ENCODE measurements at places on chromosomes 12 and 14. TPM values are rescaled to one million over a fixed set of nuclear protein-coding genes. Genes with fewer than 3 reads are reported as not detected.

- no peak for DNase-seq
These were observed 43.6 kb upstream of the TRIM9 start for GRCh38 chr14:51138404-51139103.

DNA sequence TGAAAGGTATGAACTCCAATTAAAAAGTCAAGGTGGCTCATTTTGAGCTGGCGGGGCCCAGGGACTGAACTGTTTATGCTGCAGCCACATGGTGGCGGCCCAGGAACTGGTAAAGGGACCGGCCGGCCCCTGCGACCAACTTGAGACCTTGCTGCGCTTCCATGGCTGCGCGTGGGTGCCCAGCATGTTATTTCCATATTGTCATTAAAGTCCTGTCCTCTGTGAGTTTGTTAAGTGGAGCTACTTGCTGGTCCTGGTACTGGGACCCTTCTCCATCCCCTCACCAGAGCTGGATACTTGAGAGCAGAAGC is 62.3 kb downstream of the BEGAIN start:
- peak; percentile 8 for DNase-seq

DNA sequence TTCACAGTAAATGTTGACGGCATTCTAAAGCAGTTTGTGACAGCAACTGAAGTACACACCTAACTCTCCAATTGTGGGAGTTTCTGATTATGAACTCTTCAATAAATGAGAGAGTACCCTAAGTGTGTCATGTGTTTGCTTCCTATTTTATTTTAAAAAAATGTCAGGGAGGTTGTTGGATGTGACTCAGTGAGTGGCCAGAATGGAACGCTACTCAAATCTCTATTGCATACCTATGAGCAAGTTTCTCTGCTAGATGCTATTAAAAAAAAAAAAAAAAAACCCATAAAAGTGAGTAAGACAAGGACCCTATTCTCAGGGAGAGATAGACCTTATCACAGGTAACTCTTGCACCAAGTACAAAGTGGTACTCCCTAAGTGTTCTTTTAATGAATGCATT is 256.6 kb downstream of the BTG1 start:
- no peak for DNase-seq

GRCh38 chr12:32047357-32048212 is 59.1 kb upstream of the BICD1 start:
- DNase-seq, result no peak

DNA sequence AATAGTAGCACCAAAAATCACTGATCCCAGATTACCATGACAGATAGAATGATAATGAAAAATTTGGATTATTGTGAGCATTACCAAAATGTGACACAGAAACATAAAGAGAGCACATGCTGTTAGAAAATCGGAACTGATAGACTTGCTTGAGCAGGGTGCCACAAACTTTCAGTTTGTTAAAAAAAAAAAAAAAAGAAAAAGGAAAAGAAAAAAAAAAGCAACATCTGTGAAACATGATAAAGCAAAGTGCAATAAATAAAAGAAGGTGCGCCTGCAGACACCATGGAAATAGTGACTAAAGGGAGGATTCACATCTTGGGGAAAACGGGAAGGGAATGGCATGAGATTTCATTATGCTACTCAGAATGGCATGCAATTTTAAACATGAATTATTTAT is 6.6 kb upstream of the PARP11 start:
- DNase-seq, result no peak

- no peak for DNase-seq
These were observed 700 bp downstream of the KCNJ8 start for GRCh38 chr12:21773806-21774205.

GRCh38 chr14:35247777-35248475 is 44.3 kb upstream of the PSMA6 start:
- DNase-seq, result no peak

DNA sequence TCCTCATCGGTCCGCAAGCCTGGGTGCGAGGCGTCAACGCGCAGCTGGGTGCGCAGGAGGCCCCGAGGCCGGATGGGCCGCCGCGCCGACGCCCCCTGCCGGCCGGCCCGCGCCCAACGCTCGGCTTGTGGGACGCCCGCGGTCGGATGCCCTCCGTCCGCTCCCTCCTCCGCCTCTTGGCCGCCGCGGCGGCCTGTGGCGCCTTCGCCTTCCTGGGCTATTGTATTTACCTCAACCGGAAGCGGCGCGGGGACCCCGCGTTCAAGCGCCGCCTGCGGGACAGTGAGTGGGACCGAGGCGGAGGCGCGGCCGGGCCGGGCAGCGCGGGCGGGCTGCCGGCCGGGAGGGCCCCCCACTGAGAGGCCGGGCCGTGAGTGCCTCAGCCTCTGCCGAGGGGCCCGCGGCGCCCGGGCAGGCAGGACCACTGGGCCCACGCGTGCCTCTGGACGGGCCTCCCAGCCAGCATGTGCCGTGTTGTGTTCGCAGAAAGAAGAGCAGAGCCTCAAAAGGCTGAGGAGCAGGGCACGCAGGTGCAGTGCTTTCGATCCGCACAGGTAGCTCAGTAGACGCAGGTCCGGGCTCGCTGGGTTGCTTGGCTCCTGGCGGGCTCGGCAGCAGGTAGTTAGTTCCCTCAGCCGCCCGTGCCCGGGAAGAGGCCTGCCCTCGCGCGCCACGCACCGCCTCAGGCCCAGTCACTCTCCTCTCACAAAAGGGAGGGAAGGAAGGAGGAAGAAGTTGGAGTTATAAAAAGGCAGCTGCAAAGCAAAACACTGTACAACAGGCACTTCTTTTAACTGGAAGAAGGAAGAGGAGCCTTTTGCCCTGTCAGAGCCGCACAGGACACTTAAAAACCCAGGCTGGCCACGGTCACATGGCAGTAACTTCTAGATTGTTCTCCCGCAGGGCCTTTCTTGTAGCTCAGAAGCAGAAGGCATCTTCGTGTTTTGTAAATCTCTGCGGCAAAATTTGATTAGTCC is at the start of gene TOMM20L:
TSS of gene TOMM20L (plus strand) at position 119 of the 977 bp plus-strand sequence. CDS start at position 147, 28 bp downstream.
- peak; percentile 67 for DNase-seq

- no peak for DNase-seq
These were observed 14.2 kb downstream of the DLK1 start for GRCh38 chr14:100740929-100741328.

GRCh38 chr12:46723629-46724419 is 102.0 kb downstream of the SLC38A4 start:
- DNase-seq, result no peak

DNA sequence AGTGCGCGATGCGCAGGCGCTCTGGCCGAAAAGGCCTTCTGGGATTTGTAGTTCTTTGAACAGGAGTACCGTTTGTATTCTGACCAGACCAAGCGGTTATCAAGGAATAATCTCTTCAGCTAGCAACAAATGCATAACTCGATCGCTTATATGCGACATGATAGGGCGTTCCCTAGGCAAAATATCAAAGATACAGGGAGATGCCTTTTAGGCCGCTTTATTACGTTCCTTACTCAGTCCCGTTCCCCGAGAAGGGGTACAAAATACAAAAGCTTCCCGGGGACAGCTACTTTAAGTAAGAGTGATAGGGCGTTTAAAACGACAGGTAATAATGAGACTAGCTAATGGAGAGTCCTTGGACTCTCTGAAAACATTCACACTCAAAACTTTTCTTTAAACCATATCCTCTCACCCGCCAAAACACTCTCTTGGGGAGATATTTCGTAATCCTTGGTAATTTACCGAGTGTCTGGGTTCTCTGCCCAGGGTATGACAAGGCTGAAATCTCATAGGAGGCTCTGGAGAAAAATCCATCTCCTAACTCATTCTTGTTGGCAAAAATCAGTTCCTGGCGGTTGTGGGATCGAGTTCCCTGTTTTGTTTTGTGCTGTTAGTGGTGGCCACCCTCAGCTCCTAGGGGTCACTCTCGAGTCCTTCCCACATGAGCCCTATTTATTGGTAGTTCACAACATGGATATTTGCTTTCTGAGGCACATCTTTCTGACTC is 412 bp upstream of the SNW1 start:
- no peak for DNase-seq

DNA sequence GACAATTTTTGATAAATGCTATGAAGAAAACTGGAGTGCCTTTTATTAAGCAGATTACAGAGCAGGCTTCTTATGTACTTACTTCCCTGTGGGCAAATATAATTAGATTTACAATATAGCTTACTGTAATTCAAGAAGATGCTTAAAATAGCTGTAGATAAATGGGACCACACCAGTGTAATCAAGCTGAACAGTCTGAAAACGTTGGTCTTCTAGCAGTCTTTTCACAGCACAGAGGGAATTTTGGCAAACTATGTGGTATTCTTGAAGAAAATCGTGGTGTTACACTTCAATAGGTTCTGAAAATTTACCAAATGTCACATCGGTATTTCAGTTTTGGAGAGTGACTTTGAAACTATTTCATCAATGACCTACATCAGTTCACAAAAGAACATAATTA is 47.7 kb downstream of the SLC16A7 start:
- no peak for DNase-seq

- DNase-seq, result no peak
These were observed 713 bp downstream of the FRMD6 start for GRCh38 chr14:51652168-51653078.

- no peak for DNase-seq
These were observed 411.0 kb upstream of the OR4E1 start for GRCh38 chr14:22084393-22085281.

DNA sequence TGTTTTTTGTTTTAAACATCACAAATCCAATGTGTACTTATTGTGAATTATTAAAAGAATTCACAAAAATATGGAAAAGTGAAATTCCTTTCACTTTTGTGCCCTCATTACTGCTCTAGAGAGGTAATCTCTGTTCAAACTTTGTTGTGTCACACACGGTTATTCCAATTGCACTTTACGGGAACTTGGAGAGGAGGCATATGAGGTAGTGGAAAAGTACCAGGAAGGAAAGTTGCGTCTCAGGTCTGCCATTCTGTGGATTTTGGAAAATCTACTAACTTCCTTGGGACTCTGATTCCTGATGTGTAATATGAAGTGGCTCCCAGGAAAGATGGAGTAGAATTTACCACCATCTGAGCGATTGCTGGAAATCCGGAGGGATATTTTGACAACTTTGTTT is 90.9 kb upstream of the DCN start:
- DNase-seq, result no peak

GRCh38 chr12:6780573-6780972 is 8.3 kb downstream of the LAG3 start:
- DNase-seq, result no peak

GRCh38 chr12:66624806-66625205 is 54.1 kb downstream of the GRIP1 start:
- DNase-seq, result no peak

GRCh38 chr14:96380735-96381134 is 11.2 kb upstream of the AK7 start:
- DNase-seq, result no peak

PLEK2 gene
- not detected for total RNA-seq

CFAP73 gene
- total RNA-seq, result not detected

HVCN1 gene
- total RNA-seq, result 9.7 TPM

IPO8 gene
- 44.3 TPM for total RNA-seq

SRP54 gene
- total RNA-seq, result 82.4 TPM

SPIC gene
- total RNA-seq, result not detected

NFKBIA gene
- total RNA-seq, result 390 TPM

OR6C2 gene
- not detected for total RNA-seq

PWP1 gene
- total RNA-seq, result 50.5 TPM

LRRC10 gene
- total RNA-seq, result not detected

RIMBP2 gene
- total RNA-seq, result not detected

LRFN5 gene
- total RNA-seq, result not detected

Measured in activated T-helper 2 cell treated with anti-CD3 and anti-CD28 coated beads, Interferon-gamma antibody, Interleukin-2, Interleukin-4, amounts not matched to agents 10 μg/mL and 5 μg/mL and 100 μg/mL, durations not matched to agents 14 hours and 24 hours and 36 hours (primary cell).